CD4-positive, alpha-beta T cell treated with Interleukin-17A for 1 hour (primary cell): ENCODE measurements at places on chromosomes 12 and 14.

DNA sequence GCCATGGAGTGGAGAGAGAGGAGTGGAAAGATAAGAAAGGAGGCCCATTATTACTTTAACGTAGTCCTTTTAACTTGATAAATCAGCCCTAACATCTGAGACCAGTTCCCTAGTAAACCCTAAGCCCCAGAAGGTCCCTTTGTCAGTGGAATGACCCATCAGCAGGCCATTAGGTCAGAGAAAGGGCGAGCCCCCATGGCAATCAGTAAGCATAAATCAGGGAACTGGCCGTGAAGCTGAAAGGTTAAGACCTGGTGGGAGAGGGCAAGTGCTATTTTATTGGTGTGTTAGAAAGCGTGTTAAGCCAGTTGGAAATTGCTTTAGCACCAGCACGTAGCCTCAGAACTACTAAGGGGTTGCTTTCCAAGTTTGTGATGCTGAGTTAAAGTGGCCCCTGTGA is 708.0 kb downstream of the BCL11B start:
- no peak for DNase-seq

- peak; percentile 44 for DNase-seq
These were observed at the start of gene FAIM2 for GRCh38 chr12:49903700-49904423. Gene FAIM2 (minus strand): TSS chr12:49903900. CDS start chr12:49903792, 108 bp downstream.

DNA sequence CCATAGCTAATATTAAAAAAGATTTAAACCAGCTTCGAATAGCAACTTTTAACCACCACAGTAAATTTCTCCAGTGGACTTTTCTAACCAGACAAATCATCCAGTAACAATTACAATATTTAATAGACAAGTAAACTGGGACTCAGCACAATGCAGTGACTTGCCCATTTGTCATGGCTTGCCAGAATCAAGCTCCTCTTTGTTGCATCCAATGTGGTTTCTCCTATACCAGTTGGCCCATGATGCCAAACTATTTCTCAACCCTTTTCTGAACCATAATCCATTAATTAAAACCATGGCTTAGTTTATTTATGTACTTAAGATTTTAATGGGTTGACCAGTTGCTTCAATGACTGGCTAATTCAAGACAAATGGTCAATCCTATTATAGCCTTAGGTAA is 64.4 kb downstream of the DIO2 start:
- no peak for DNase-seq

GRCh38 chr14:32588448-32589320 is 259.6 kb downstream of the AKAP6 start:
- no peak for DNase-seq
